ENCODE measurements at places on chromosomes 7 and 10. TPM values are rescaled to one million over a fixed set of nuclear protein-coding genes. Genes with fewer than 3 reads are reported as not detected.

BNIP3 gene
- total RNA-seq = 87.1 TPM

RPEL1 gene
- total RNA-seq = not detected

CDK1 gene
- 1.5 TPM for total RNA-seq

SPACDR gene
- total RNA-seq = 0.73 TPM

OPN4 gene
- 0.18 TPM for total RNA-seq

TMEM168 gene
- total RNA-seq = 16.9 TPM

GSTO2 gene
- 0.82 TPM for total RNA-seq

GRID1 gene
- 0.59 TPM for total RNA-seq

FOXK1 gene
- 17.5 TPM for total RNA-seq

DENND10 gene
- total RNA-seq = 25.4 TPM

HYAL4 gene
- not detected for total RNA-seq
